GM23338 (cell line): ENCODE measurements at places on chromosomes 16 and 17. TPM values are rescaled to one million over a fixed set of nuclear protein-coding genes. Genes with fewer than 3 reads are reported as not detected.

DNA sequence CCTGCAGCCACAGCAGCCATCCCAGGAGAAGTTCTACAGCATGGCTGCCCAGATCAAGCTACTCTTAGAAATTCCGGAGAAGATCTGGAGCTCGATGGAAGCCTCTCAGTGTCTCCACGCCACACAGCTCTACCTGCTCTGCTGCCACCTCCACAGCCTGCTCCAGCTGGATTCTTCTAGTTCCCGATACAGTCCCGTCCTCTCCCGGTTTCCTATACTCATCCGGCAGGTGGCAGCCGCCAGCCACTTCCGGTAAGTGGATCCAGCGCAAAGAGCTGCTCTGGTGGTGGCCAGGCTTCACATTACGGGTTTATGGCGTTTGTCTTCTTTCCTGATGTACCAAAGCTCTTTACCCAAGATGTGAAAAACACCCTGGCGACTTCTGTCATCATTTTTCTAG lies 3.6 kb downstream of the COG1 start:
- H3K36me3 ChIP-seq: peaks cover 38% of the 10 kb centered on the region
- H3K4me3 ChIP-seq: no peak overlapping the region
- peak overlapping the region; percentile 72; the same call in 1 of the 2 replicates for H3K27ac ChIP-seq
- peak; percentile 66 for DNase-seq
- H3K4me1 ChIP-seq: peaks cover 5% of the 10 kb centered on the region
- H3K27me3 ChIP-seq: no peaks in the 10 kb centered on the region

- no peaks in the 10 kb centered on the region for H3K36me3 ChIP-seq
- no peak for DNase-seq
- no peaks in the 10 kb centered on the region for H3K27me3 ChIP-seq
- H3K4me3 ChIP-seq: no peak overlapping the region
- H3K4me1 ChIP-seq: peaks cover 8% of the 10 kb centered on the region
Measured at GRCh38 chr16:24188751-24189318, 67.3 kb upstream of the CACNG3 start.

- H3K36me3 ChIP-seq: peaks cover 6% of the 10 kb centered on the region; the same call in 1 of the 2 replicates
- no peak overlapping the region for H3K4me3 ChIP-seq
- DNase-seq: peak; percentile 64
- H3K27ac ChIP-seq: 0 out of 2 replicates have a peak overlapping the region, but pooled peaks have one; percentile 14
- H3K4me1 ChIP-seq: peaks cover 17% of the 10 kb centered on the region
Measured at GRCh38 chr16:84593825-84594724, 23.8 kb downstream of the COTL1 start.

DNA sequence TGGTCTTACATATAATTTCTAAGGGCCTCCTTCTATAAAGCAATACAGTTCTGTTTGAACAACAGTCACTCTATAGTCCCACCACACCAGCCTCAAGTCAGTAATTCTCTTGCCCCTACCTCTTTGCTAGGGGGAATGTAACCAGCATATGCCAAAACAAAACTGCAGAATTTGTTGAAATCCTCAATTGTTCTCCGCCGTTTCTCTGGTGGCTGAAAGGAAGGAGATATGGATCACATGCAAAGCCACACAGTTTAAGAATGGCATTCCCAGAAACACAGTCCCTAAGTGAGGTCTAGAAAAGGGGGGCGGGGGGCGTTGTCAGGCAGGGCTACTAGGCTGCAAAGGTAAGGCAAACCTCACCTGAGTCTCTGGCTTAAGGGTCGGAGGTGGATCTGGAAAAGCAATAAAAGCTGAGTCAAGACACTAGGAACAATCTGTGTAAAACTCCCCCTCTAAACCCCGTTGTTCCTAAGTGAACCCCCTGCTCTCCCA lies 1.9 kb downstream of the PHF23 start:
- H3K4me3 ChIP-seq: peak overlapping the region; percentile 99
- DNase-seq: no peak
- peaks cover 17% of the 10 kb centered on the region for H3K36me3 ChIP-seq
- peaks cover 25% of the 10 kb centered on the region for H3K4me1 ChIP-seq

- no peaks in the 10 kb centered on the region for H3K27me3 ChIP-seq
- no peak overlapping the region for H3K4me3 ChIP-seq
- H3K27ac ChIP-seq: no peak overlapping the region
- H3K4me1 ChIP-seq: peaks cover 16% of the 10 kb centered on the region
- H3K36me3 ChIP-seq: no peaks in the 10 kb centered on the region
Measured at GRCh38 chr16:14007450-14007849, 63.7 kb upstream of the MRTFB start.

- no peak overlapping the region for H3K27ac ChIP-seq
- no peaks in the 10 kb centered on the region for H3K27me3 ChIP-seq
- no peak overlapping the region for H3K4me3 ChIP-seq
- DNase-seq: no peak
Measured at GRCh38 chr17:74298778-74299177, 24.7 kb downstream of the DNAI2 start.

DNA sequence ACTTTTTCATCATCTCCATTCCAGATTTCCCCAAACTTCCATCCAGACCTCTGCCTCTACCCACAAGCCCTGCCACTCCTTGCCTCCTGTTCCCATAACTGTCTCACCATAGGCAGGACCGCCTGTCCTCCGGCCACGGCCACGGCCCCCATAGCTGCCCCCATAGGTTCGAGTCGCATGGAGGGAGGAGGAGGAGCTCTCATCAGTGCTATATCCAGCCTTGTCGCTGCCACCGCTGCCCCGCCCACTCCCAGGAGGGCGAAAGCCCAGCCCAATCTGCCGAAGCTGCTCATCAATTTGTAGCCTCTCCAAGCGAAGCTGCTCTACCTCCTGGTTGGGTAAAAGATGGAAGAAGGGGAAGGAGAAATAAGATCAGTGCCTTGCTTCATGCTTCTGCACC lies 3.4 kb upstream of the SOX15 start:
- peaks cover 32% of the 10 kb centered on the region for H3K36me3 ChIP-seq
- H3K4me3 ChIP-seq: no peak overlapping the region
- no peak for DNase-seq

DNA sequence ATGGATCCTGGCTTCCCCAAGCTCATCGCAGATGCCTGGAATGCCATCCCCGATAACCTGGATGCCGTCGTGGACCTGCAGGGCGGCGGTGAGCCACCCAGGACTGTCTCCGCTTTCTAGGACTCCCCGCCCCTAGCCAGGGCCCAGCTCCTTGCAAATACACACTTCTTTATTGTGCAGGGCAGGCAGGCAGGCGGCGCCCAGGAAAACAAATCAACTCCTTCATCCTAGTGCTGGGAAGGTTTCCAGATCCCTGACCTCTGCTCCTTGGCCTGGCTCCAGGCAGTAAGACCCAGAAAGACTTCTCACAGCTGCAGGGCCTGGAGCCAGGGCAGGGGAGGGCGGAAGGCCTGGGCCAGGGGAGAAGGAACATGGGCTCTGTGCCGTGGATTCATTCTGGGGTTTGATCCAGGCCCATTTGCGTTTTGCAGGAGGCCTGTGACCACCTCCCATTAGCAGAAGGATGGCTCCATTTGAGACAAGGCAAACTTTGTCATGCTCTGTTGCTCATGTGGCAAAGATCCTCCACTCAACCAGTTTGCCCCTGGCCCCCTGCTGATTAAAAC lies 6.0 kb upstream of the LPCAT2 start:
- H3K4me3 ChIP-seq: no peak overlapping the region
- no peak overlapping the region for H3K27ac ChIP-seq
- DNase-seq: peak; percentile 49
- peaks cover 5% of the 10 kb centered on the region for H3K4me1 ChIP-seq

DNA sequence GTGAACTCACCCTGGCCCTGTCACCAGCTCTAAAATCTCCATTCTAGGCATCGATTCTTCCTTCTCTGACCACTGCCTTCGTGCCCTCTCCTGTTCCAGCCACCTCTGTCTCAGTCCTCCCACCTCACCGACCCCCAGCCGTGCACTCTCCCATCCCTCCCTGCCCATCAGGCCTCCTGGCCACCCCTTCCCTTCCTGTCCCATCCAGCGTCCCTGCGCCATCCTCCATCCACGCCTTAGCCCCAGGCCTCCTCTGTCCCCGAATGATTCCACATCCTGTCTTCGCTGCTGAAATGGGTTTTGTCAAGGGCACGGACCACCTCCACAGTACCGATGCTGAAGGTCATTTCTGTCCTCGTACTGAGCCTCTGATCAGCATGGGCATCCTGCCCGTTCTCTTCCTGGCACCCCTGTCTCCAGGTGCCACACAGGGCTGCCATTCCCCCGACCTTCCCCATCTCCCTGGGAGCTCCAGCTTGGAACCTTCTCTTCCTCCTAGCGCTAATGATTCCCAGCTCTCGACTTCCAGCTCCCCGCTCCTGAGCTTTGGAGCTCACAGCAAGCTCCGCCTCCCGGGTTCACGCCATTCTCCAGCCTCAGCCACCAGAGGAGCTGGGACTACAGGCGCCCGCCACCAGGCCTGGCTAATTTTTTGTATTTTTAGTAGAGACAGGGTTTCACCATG lies 2.6 kb downstream of the TRIM65 start:
- peak; percentile 68 for DNase-seq
- no peaks in the 10 kb centered on the region for H3K36me3 ChIP-seq
- peak overlapping the region; percentile 59; the same call in 1 of the 2 replicates for H3K27ac ChIP-seq
- H3K4me1 ChIP-seq: peaks cover 18% of the 10 kb centered on the region; the same call in 1 of the 2 replicates
- no peaks in the 10 kb centered on the region for H3K27me3 ChIP-seq

DNA sequence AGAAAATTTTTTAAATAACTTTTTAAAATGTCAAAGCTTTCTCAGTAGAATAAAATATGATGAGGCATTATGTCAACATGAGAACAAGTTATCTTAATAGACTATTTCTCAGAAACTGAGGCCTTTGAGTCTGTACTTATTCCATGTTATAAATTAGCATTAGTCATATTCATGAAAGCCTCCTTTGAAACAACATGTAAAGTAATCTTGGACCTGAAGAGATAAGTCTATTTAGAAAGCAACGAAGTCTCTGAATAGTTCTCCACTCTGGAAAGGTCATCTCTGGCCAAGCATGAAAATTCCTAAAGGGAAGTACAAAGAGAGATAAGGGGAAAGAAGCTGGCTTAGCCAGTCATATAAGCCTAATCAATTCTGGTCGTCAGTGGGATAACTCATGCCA lies 150.8 kb downstream of the CYB561 start:
- H3K27ac ChIP-seq: no peak overlapping the region
- no peak for DNase-seq
- H3K4me1 ChIP-seq: peaks cover 29% of the 10 kb centered on the region
- H3K36me3 ChIP-seq: no peaks in the 10 kb centered on the region; the same call in 1 of the 2 replicates
- no peaks in the 10 kb centered on the region for H3K27me3 ChIP-seq

DNA sequence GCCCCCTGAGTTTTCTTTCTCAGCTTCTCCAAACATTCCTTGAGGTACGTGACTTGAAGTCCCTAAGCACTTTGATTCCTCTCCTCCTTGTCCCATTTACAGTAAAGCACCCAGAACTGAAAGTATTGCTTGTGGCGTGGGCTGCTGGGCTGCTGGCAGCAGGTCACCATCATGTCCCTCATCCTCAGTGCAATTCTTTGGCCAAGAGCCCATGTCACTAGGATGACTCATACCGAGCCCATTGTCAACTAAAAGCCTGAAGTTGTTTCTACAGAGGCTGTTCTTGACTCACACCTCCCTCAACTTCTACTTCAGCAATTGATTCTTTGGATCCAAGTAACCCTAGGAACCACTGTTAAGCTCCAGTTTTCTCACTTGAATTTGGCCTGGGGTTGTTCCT lies 54.3 kb downstream of the KPNA2 start:
- no peak overlapping the region for H3K4me3 ChIP-seq
- H3K27ac ChIP-seq: no peak overlapping the region
- DNase-seq: no peak

GRCh38 chr16:54067322-54068065 lies 219.1 kb downstream of the IRX3 start:
- H3K36me3 ChIP-seq: no peaks in the 10 kb centered on the region
- H3K27ac ChIP-seq: no peak overlapping the region
- H3K4me1 ChIP-seq: peaks cover 27% of the 10 kb centered on the region
- H3K4me3 ChIP-seq: no peak overlapping the region

GINS2 gene
- total RNA-seq: 35.0 and 40.5 TPM in 2 replicates

- no peak overlapping the region for H3K4me3 ChIP-seq
- DNase-seq: no peak
- H3K27me3 ChIP-seq: no peaks in the 10 kb centered on the region
- H3K36me3 ChIP-seq: no peaks in the 10 kb centered on the region
Measured at GRCh38 chr16:48452991-48453760, 68.0 kb upstream of the SIAH1 start.

GRAP gene
- 0.24 and 0.27 TPM in 2 replicates for total RNA-seq

DNA sequence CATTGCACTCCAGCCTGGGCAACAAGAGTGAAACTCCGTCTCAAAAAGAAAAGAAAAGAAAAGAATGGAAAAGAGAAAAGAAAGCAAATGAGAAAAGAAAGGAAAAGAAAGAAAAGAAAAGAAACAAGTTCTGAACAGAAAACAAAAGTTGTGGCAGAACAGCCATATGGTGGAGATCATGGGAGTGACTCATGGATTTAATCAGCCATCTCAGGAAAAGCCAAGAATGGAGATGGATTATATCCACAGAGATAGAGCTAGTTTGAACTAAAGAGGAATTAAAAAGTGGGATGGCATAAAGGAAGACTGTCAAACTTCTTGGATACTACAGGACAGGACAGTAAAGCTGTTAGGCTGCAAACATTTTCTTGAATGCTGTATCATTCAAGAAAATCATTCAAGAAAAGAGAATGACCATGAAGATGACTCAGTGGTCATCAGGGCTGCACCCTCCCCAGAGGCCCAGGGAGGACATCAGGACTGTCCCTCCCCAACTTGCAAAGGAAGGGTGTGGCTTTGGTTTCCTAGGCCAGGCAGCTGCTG lies 120.6 kb downstream of the USP22 start:
- no peaks in the 10 kb centered on the region for H3K36me3 ChIP-seq
- H3K27me3 ChIP-seq: no peaks in the 10 kb centered on the region
- no peak overlapping the region for H3K4me3 ChIP-seq
- H3K27ac ChIP-seq: no peak overlapping the region; the same call in 1 of the 2 replicates
- no peak for DNase-seq
- no peaks in the 10 kb centered on the region; the same call in 1 of the 2 replicates for H3K4me1 ChIP-seq

DNA sequence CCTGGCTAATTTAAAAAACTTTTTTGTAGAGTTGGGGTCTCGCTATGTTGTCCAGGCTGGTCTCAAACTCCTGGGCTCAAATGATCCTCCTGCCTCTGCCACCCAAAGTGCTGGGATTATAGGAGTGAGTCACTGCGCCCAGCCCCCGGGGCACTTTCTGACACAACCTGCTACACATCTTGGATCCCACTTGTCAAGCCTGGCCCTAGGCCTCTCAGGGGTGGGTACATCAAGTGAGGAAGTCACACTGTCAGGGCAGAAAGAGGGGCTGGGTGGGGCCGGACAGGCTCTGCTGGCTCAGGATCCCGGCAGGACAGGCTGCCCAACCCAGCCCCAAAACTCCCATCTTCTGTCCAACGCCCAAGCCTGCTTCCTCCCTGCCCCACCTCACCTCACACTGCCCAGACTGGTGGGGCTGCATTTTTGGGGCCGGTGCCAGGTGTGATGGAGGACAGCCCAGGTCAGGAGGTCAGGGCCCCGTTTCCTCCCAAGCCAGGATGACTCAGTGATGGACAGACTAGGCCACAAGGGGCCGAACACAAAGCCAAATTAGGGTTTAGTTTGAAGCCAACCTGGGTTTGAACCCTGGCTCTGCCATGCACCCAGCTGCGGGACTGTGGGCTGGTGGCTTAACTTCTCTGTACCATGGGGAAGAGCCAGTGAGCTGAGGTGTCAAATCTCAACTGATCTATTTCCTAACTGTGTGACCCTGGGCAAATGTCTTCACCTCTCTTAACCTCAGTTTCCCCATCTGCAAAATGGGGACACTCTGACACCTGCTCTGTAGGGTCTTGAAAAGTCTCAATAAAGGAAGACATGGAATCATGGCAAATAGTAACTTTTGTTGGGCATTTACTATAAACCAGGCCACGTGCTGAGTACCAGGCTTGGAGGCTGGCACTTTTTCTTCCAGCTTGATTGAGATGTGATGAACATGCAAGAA lies 8.9 kb upstream of the PPL start:
- no peaks in the 10 kb centered on the region for H3K36me3 ChIP-seq
- no peaks in the 10 kb centered on the region for H3K27me3 ChIP-seq
